ENCODE measurements at places on chromosomes 2 and 18.
A peak's percentile ranks its signal among the peaks of the same experiment; 100 is the strongest.

- DNase-seq: no peak
These were observed 71.9 kb downstream of the ACVR2A start for GRCh38 chr2:147916723-147917122.

DNA sequence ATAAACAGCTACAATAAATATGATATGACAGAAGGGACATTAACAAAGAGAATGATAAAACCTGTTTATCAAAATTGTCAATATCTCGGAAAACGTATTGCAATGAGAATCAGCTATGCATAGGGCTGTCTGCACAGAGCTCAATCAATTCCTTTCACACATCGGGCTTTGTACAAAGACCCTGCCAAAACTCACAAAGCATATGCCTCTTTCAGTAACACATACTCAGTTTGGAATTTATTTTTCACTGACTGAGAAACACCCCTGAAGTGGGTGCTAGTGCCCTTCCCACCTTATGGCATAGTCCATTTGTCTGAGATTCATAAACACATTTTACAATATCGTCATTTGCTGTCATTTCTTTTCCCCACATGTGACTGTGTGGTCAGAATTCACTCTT lies 815.8 kb upstream of the FAM98A start:
- no peak for DNase-seq

DNA sequence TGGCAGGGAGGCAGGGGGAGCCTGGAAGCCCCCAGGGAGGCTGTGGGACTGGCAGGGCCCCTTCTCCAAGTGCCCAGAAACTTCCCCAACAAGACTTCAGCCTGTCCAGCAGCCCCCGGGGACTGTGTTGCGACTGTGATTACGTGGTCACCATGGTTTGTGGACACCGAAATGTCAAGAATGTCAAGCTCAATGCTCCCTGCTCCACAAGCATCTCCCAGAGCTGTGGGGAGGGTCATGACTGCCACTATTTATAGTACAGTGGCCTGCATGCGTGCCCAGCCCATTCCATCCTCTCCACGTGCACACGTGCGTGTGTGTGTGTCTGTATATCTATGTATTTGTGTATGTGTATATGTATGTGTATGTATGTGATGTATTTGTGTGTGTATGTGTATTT lies 93.8 kb upstream of the MBOAT2 start:
- DNase-seq: no peak

DNA sequence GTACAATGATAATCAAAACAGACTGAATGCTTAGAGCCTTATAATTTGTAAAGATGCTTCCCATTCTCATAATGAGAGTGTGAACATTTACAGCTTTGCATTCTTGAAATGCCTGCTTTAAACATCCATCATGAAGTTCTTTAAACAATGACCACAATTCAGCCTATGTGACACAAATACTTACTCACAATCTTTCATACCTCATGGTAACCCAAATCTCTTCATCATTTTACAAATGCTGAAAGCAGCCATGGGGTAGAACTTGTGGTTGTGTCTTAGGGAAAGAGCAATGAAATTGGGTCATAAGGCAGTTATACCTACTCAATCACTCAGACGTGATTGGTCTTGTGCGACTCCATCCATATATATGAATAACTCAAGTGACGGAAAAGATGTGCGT lies 140.7 kb downstream of the RND3 start:
- DNase-seq: no peak

DNA sequence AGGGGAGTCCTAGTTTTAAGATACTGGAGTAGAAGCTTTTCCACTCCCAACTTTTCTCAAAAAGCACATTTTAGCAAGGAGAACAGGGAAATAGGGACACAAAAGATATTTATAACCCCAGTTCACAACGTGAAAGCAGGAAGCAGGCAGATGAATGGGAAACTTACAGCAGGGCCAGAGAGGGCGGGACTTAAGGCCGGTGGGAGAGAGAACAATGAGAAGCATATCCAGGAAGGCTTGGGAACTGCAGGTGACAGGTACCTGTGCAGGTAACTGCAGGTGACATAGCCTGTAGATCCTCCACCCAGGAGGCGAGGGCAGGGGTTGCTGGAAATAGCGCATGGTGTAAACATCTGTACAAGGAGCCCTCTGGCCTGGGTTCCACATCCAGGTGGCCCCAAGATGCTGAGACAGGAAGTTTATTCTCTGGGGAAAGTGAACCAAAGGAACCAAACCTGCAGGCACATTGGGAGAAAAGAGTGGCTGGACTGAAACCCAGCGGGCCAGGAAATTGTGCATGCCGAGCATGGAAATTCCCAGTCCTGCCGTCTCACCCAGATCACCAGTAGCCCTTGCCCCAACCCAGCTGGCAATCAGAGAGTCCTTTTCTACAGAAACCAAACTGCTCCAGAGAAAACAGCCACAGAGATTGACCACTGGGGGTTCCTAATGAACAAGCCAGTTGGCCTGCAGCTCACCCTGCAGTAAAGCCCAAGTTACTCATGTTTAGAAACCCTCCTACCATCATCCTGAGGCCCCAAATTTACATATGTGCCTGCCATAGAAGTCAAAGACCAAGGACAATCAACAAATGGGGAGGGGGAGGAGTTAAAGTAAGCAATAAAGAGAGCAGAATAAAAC lies 24.3 kb upstream of the COL6A3 start:
- no peak for DNase-seq

DNA sequence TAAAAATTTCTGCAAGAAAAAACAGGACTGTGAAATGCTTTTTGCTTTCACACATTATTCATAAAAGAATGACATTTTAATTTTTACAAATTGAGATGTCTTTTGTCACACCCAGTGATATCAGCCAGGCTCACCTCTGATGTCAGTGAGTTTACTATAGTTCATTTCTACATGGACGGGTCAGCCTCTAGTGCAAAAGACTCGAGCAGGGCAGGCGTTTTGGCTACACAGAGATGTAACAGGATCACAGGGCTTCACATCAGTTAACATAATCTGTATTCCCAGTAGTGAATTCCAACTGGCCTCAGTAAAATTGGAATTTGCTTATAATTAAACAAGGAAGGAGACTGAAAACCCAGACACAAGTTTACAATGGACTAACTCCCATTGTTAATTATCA lies 275.6 kb upstream of the ZSWIM2 start:
- DNase-seq: no peak

GRCh38 chr2:239190921-239191885 lies 209.6 kb downstream of the HDAC4 start:
- DNase-seq: no peak

GRCh38 chr2:130864830-130865800 lies 28.4 kb downstream of the ARHGEF4 start:
- peak; percentile 15 for DNase-seq

GRCh38 chr2:72159211-72159993 lies 11.7 kb upstream of the CYP26B1 start:
- DNase-seq: no peak

DNA sequence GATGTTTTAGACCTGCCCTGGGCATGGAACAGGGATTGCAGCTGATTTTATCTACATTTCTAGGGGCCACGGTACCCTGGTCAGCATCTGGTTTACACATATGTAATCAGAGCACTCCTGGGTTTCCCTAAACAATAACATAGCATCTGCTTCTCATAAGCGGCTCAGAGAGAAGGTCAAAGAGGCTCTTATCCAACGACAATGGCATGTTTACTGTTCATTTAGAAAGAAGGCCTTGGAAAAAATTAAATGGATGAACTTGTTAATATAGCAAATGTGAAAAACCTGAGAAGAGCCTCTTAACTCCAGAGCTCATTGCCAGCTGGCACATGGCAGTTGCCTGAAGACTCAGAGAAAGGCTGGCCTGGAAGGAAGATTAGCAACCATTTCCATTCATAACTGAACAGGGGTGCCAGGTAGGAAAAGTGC lies 202.8 kb upstream of the THUMPD2 start:
- no peak for DNase-seq

- no peak for DNase-seq
These were observed 63.3 kb downstream of the LIPG start for GRCh38 chr18:49625021-49625691.

- no peak for DNase-seq
These were observed 33.1 kb downstream of the CHN1 start for GRCh38 chr2:174971868-174972781.

GRCh38 chr2:3458396-3459184 lies 60.7 kb downstream of the ADI1 start:
- no peak for DNase-seq

DNA sequence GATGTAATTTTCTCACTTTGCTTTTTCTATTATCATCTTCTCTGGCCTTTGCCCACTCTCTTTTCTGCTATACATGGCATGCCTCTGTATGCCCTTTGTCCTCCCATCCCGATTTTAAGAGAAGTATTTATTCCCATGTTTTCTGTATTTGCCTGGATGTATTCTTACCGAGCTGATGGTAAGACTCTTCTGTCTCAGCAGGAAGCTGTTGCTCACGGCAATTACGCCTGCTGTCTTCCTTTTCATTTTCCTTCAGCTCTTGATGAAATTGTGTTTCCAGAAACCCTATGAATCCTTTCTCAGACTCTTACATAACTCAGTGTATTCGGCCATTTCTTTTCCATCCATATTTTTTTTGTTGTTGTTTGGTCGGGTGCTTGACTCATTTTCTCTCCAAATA lies 121.6 kb downstream of the SP3 start:
- no peak for DNase-seq

DNA sequence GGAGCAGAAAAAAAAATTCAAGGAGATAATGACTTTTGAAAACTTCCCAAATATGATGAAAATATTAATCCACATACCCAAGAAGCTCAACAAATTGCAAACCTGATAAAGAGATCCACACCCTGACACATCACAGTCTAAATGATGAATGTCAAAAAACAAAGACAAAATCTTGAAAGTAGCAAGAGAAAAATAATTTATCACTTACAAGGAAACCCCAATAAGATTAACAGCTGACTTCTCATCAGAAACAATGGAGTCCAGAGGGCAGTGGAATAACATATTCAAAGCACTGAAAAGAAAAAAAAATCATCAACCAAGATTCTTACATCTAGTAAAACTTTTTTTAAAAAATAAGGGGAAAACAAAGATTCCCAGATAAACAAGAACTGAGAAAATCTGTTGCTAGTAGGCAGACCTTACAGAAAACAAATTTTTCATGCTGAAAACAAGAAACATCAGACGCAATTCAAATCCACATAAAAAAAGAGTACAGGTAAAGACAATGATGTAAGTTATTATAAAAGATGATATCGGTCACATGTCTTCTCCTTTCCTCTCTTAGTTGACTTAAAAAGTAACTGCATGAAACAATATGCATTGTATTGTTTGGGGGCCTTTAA lies 21.3 kb downstream of the SLC66A2 start:
- no peak for DNase-seq

DNA sequence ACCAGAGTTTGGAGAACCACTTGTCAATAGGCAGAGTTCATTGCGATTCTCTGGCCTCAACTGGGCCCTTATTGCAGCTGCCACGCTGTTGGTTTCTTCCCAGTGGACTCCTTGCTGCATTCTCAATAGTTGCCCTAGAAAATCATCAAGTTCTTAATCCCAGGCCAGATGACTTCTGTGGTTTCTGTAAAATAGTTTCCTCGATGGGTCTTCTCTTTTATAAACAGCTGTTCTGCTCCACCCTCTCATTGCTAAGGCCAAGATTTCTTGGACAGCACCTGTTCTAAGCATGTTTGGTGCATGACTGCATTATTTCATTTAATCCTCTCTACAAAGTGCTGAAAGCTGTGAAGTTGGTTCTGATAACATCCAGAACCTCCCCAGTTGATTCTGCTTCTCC lies 131.0 kb downstream of the BCL2L11 start:
- no peak for DNase-seq

DNA sequence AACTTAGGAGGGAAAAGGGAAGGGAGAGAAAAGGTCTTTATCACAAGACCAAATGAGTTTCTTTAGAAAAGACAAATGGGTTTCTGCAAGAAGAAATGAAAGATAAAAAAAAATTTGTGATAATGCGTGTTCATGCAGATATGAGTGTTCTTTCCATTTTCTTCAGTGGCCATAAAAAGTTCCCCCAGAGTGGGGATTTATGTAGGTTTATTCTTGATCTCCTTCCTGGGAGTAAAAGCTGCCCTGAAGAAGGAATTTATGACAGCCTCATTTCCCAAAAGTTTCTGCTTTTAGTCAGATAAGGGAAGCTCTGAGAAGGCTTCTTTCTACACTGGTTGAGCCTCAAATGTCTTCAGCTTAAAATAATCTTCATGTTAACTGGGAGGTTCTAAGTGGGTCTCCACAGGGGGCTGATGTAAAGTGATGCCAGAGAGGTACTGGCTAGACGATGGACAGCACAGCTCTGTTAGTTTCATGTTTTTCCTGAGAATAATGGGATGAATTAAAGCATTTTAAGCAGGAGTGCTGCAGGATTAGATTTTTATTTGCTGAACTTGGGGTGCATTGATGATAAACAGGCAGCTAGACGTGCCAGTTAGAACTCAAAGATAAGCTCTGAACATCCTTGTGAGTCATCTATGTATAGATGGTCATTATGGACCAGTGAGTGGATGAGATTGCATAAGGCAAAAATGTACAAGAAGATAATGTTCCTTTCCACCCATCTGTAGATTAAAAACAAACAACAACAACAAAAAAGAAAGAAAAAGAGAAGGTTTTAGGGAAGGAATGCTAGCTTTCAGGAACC lies 99.4 kb upstream of the MSH2 start:
- DNase-seq: no peak

- DNase-seq: no peak
These were observed 131.3 kb downstream of the CCDC148 start for GRCh38 chr2:158325031-158325781.

DNA sequence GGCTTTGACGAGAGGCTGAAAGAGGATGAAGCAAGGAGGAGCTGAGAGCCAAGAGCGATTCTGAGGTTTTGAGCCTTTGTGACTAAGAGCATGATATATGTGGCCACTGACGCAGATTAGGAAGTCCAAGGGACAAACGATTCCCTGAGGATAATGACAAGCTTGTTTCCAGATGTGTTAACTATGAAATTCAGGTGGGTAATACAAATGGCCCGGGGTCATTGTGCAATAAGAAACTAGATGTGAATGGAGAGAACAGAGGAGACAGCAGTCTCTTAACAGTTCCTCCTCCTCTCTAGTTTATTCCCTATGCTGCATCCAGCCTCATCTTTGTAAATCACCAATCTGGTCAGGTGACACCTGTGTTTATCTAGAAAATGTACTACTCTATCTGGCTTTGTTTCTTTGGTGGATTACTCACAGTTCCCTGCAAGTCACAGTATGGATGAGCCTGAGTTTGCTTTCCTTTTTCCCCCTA lies 84.2 kb downstream of the SOCS6 start:
- DNase-seq: no peak

DNA sequence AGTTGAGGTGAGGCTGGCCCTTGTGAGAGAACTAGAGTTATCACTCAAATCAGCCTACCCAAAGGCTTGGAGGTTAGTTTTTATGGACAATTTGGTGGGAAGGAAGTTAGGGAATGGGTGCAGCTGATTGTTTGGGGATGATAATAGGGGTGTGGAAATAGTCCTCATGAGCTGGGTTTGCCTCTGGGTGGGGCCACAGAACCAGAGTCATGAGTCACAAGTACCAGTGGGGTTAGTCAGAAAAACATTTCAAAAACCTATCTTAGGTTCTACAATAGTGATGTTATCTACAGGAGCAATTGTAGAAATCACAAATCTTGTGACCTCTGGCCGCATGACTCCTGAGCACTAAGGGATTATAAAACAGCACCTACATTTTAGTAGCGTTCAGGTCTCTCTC lies 630.1 kb upstream of the PIK3C3 start:
- no peak for DNase-seq

- DNase-seq: no peak
These were observed 3.2 kb downstream of the GPBAR1 start for GRCh38 chr2:218263817-218264641.

- DNase-seq: no peak
These were observed 99.5 kb downstream of the TCF4 start for GRCh38 chr18:55488473-55488872.

GRCh38 chr2:219112651-219113338 lies 47.8 kb downstream of the NHEJ1 start:
- no peak for DNase-seq

Measured in NCI-H1048 (cell line).